ENCODE measurements at places on chromosomes 4 and X.
A peak's percentile ranks its signal among the peaks of the same experiment; 100 is the strongest.

DNA sequence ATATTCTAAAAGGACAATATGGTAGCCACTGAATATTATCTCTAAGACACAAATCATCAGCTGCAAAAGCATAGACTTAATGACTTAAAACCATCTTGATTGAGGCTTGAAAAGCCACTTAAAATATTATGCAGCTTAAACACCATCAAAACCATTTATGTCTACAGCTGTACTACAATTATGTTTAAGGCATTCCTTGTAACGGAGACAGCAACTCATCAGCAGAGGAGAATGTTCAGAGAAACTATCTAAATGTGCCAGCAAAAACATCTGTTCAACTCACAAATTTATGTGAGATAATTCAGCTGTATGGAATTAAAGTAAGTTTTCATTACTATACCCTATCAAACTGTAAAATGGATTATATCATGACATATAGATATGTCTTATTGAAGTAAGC, 147.9 kb upstream of the CTSO start:
- peak; percentile 69 for DNase-seq

DNA sequence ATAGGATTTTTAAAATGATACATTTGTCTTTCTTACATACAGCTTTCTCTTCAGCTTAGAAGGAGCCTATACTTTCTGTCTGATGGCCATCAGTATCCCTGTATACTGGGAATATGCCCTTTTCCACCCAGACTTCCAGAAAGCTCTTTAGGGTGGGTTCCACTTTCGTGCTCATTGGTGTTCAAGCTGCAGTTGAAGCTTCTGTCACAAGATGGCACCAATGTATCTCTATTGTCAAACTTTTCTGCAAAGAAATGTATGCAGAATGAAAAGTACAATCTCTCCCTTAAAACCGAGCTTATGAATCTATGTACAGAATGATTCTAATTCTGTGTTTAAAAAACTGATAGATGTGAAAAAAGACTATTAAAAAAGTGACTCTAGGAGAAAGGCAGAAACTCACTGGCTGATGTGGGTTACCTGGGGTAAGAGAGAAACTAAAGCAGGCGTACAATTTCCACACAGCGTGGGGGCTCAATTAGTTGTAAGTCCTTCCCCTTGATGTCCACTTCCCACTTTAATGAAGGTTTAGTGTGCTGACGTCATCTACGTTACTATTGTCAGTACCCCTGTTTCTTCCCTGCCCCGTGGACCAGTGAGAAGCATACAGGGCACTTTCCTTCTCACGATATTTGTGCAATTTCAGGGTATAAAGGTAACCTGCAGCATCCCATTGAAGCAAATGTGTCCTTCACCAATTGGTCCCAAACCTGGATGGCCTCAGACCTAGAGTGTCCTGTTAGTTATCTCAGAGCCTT, 57.3 kb upstream of the TCEAL2 start:
- DNase-seq: peak; percentile 3

GRCh38 chr4:156778093-156778492, 193.5 kb downstream of the PDGFC start:
- DNase-seq: peak; percentile 44

DNA sequence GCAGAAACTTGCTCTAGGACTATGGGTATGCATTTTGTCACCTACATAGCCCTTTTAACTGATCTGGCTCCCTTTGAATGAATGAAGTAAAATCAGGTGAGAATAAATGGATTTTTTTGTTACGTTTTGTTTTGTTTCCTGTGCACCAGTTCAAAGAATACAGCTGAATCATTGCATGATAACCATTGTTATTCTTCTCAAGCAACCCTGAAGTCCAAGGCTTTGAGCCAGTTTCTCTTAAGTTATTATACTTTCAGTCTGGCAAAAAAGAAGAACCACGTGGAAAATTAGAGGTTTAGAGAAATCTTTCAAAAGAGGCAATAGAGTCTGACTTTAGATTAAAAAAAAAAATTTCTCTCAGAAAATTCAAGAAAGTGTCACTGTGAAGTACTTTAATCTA, 398.6 kb upstream of the TECRL start:
- DNase-seq: no peak

- DNase-seq: peak; percentile 83
Observed at GRCh38 chrX:15202454-15203177, 67.3 kb downstream of the ASB9 start.

DNA sequence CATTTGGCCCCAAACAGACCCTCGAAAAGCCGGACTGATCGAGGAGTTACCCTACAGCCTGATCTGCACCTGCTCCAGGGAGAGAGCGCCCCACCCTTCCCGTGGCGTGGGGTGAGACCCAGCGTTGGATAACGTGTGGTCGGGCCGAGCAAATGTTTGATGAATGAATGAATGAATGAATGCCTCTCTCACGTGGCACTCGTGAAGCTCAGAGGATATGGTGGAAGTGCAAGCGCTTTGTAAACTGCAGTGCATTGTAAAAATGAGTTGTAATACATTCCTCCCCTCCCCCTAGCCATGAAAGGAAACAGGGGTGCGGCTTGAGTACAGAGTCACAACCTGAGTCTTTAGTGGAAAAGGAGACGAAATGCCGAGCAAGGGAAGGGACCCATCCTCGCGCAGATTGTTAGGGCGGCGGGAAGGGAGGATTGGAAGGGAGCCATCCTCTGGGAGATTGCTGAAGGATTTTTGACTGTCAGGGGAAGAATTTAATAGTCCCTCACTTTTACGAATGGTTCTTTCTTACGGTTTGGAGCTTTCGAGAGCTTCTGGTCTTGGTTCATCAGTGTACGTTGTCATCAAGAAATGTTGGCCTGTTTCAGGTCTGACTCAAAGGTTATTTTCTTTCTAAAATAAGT, 772 bp upstream of the FBXW7 start:
- DNase-seq: peak; percentile 31

GRCh38 chr4:80475798-80476197, 140.3 kb downstream of the CFAP299 start:
- no peak for DNase-seq

- DNase-seq: no peak
Observed at GRCh38 chrX:153688911-153689590, 1.3 kb downstream of the SLC6A8 start.

- DNase-seq: peak; percentile 16
Observed at GRCh38 chr4:180665481-180665880, 1577.7 kb upstream of the TENM3 start.

- peak; percentile 94 for DNase-seq
Observed at GRCh38 chr4:40916218-40916555, 166.4 kb downstream of the NSUN7 start.

- no peak for DNase-seq
Observed at GRCh38 chrX:80022363-80023031, 7.9 kb downstream of the TBX22 start.

GRCh38 chr4:142645475-142646108, 200.5 kb downstream of the INPP4B start:
- peak; percentile 1 for DNase-seq

DNA sequence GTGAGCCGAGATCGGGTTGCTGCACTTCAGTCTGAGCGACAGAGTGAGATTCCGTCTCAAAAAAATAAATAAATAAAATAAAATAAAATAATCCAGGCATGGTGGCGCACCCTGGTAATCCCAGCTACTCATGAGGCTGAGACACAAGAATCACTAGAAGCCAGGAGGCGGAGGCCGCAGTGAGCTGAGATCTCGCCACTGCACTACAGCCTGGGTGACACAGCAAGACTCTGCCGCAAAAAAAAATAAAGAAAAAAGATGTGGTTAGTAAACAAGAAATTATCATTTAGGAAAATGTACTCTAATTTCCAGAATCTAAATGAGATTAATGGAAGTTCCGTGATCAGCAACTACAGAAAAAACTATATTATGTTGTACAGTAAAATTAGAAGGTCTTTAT, 14.5 kb upstream of the LRBA start:
- no peak for DNase-seq

- DNase-seq: no peak
Observed at GRCh38 chr4:26736621-26737020, 124.0 kb upstream of the STIM2 start.

- DNase-seq: no peak
Observed at GRCh38 chr4:82043081-82043808, 330.5 kb downstream of the HNRNPD start.

- no peak for DNase-seq
Observed at GRCh38 chr4:163256680-163257343, 75.6 kb downstream of the NPY1R start.

GRCh38 chr4:30256116-30256832, 463.9 kb upstream of the PCDH7 start:
- no peak for DNase-seq
